Dermis lymphatic vessel endothelial cell (primary cell): ENCODE measurements at places on chromosomes 3 and 15. TPM values are rescaled to one million over a fixed set of nuclear protein-coding genes. Genes with fewer than 3 reads are reported as not detected.

The TF gene
- total RNA-seq = 0.09 and 0.33 TPM in 2 replicates

The SLC6A20 gene
- total RNA-seq = not detected in 2 replicates

The GP5 gene
- 0.09 and 0.22 TPM in 2 replicates for total RNA-seq

The WDR72 gene
- not detected in 2 replicates for total RNA-seq

The CKMT1B gene
- total RNA-seq = not detected in 2 replicates

The ABTB1 gene
- 12.2 and 14.0 TPM in 2 replicates for total RNA-seq

The COL8A1 gene
- total RNA-seq = 15.6 and 118 TPM in 2 replicates

The KPNA1 gene
- total RNA-seq = 27.1 and 32.1 TPM in 2 replicates

The SNURF gene
- total RNA-seq = 33.3 and 37.6 TPM in 2 replicates

The PP2D1 gene
- not detected in 2 replicates for total RNA-seq

The GALNT15 gene
- 41.0 and 82.4 TPM in 2 replicates for total RNA-seq

The LRRC31 gene
- total RNA-seq = not detected in 2 replicates

The ZPLD1 gene
- under 0.01 TPM in 1 of 2 replicates, not detected in the other for total RNA-seq

The NANOGP8 gene
- not detected in 2 replicates for total RNA-seq

The SAXO2 gene
- 0.26 and 1.3 TPM in 2 replicates for total RNA-seq
